Activated T-helper 17 cell treated with anti-CD3 and anti-CD28 coated beads, Interleukin-2, amount 50 U/mL, for 72 hours (primary cell): ENCODE measurements at places on chromosomes 1 and 21.

DNA sequence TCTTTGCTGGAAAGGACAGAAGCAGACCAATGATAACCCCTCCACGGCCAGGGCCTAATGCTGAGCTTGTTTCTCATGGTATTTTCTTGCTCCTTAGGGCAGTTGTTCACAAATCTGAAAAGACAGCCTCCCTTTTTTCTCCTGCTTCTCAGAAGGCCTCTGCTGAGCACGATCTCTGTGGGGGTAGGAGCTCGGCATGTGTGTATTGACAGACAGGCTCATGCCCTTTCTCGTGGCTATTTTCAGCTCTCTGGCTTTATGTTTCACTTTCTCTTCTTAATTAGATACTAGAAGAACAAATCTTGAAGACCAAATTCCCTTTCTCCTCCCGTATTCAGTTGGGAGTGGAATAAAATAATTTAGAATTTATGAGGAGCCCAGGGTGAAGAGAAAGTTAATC is 768 bp upstream of the RIIAD1 start:
- H3K27me3 ChIP-seq: peaks cover 49% of the 10 kb centered on the region
- peak overlapping the region; percentile 66 for H3K4me3 ChIP-seq
- H3K4me1 ChIP-seq: peaks cover 7% of the 10 kb centered on the region
- no peak overlapping the region for H3K27ac ChIP-seq
- H3K36me3 ChIP-seq: no peaks in the 10 kb centered on the region
- ATAC-seq: no peak

GRCh38 chr1:210597555-210598134 is 268.9 kb downstream of the HHAT start:
- ATAC-seq: peak; percentile 56
- no peak overlapping the region for H3K27ac ChIP-seq
- no peak overlapping the region for H3K4me3 ChIP-seq
- H3K27me3 ChIP-seq: no peaks in the 10 kb centered on the region
- no peaks in the 10 kb centered on the region for H3K36me3 ChIP-seq

GRCh38 chr1:215825056-215825455 is 258.0 kb downstream of the KCTD3 start:
- no peaks in the 10 kb centered on the region for H3K4me1 ChIP-seq
- no peaks in the 10 kb centered on the region for H3K36me3 ChIP-seq
- no peak overlapping the region for H3K27ac ChIP-seq
- H3K27me3 ChIP-seq: no peaks in the 10 kb centered on the region

GRCh38 chr1:12566484-12567287 is 51.3 kb downstream of the DHRS3 start:
- H3K4me1 ChIP-seq: no peaks in the 10 kb centered on the region
- peak overlapping the region; percentile 28 for H3K27ac ChIP-seq
- peak; percentile 12 for ATAC-seq
- H3K36me3 ChIP-seq: peaks cover 43% of the 10 kb centered on the region
- no peaks in the 10 kb centered on the region for H3K27me3 ChIP-seq
